ENCODE measurements at places on chromosomes 13 and 19.

DNA sequence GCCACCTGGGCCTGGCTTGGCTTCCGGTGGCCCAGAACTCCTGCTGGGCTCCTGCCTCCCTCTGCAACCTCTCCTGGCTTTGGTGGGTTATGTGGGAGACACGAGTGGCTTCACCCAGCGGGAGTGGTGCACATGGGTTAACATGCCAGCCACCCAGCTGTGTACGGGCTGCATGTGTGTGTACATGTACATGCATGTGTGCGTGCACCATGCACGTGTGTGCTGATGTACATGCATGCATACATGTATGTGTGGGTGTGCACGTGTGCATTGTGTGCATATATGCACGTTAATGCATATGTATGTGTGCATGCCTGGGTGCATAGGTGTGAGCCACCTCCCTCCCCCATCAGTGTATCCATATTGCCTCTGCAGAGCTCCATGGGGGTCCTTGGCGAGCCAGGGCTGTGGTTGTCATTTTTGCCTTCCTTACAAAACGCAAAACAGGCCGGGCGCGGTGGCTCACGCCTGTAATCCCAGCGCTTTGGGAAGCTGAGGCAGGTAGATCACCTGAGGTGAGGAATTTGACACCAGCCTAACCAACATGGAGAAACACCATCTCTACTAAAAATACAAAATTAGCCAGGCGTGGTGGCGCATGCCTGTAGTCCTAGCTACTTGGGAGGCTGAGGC lies 12.5 kb downstream of the GNA11 start:
- DNase-seq, result no peak

DNA sequence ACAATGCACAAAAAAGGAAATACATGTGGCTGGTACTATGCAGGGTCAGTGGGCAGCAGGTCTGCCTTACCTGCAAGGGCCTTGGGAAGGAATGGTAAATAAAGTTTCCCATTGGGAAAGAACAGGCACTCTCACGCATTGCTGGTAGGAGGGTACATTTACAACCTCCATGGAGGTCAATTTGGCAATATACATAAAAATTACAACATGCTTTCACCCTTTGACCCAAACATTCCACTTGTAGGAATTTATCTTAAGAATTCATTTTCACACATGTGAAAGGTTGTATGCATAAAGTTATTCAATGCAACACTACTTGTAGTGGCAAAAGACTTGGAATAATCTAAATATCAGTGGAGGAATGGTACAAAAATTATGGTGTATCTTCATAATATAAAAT lies 216.4 kb downstream of the DLEU7 start:
- DNase-seq, result no peak

DNA sequence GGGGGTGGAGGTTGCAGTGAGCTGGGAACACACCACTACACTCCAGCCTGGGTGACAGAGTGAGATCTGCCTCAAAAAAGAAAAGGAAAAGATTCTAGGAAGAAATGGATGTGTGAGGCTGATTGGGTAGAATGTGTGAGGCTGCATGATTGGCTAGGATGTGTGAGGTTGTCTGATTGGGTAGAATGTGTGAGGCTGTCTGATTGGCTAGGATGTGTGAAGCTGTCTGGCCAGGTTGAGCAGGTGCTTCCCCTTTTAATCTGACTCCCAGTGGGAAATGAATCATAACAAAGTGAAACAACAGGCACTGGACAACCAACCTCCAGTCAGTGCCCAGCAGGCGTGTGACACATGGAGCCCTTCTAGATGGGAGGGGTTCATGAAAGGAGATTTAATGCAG lies 14.7 kb downstream of the C13orf46 start:
- DNase-seq, result no peak

GRCh38 chr13:62246581-62246980 lies 830.9 kb upstream of the PCDH20 start:
- DNase-seq, result no peak

- DNase-seq, result no peak
Observed at GRCh38 chr19:2268861-2269243, 12.6 kb upstream of the JSRP1 start.

- no peak for DNase-seq
Observed at GRCh38 chr19:17590866-17591265, 35.4 kb downstream of the COLGALT1 start.

GRCh38 chr19:45553464-45553863 lies 31.1 kb downstream of the OPA3 start:
- no peak for DNase-seq

DNA sequence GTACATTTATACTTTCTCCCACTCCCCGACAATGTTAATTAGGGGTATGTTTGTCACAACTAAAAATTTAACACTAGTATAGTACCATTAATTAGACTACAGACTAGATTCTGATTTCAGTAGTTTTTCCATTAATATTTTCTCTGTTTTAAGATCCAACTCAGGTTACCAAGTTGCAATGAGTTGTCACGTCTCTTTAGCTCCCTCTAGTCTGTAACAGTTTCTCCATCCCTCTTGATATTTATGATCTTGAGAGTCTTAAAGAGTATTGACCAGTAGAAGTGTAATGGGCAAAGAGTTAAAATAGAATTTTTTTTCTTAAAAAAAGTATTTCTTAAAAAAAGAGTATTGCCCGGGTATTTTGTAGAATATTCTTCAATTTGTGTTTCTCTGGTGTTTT lies 598.1 kb downstream of the TBC1D4 start:
- DNase-seq, result no peak

- DNase-seq, result no peak
Observed at GRCh38 chr13:28537171-28537570, 42.2 kb upstream of the FLT1 start.

DNA sequence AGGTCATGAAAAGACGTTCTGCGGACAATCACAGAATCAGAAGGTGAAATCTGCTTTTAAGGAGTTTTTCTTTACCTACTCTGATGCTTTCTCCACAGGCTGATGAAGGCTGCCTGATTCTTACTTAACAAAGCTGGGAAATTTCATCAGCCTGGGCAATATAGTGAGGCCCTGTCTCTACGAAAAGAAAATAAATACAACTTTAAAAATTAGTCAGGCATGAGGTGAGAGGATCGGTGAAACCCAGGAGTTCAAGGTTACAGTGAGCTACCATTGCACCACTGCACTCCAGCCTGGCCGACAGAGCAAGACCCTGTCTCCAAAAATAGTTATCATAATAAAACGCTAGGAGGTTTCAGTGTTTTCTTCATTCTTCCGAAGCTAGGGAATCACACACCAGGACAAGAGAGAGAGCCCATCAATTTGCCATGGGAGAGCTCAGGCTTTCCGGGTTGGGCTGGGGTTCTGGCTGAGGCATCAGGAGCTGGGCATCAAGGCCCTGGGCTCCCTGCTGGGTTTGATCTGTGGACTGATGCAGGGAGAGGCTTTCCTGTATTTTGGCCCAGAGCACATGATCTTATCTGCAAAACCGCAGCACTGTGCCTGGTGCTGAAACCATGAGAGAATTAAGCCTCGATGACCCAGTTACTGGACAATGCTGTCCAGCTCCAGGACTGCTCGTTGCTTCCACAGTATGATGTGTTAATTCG lies 25.1 kb upstream of the CEBPG start:
- DNase-seq, result no peak

DNA sequence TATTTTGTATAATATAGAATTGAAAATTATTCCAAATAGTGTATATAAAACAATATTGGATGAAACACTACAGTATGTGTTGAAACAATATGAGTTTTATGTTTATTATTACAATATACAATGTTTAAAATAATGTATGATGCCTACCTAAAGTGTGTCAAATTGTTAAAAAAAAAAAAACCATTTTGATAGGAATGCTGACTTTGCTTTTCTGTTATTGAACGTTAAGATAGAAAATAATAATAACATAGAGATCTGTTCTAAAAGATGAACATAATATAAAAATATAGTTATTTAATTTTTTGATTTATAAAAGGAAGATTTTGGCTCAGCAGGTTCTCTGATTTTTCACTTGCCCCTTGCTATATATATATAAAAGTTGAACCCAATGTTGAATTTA lies 474.6 kb upstream of the ATXN8OS start:
- no peak for DNase-seq

- DNase-seq, result no peak
Observed at GRCh38 chr13:22320991-22321390, 650.1 kb downstream of the FGF9 start.

DNA sequence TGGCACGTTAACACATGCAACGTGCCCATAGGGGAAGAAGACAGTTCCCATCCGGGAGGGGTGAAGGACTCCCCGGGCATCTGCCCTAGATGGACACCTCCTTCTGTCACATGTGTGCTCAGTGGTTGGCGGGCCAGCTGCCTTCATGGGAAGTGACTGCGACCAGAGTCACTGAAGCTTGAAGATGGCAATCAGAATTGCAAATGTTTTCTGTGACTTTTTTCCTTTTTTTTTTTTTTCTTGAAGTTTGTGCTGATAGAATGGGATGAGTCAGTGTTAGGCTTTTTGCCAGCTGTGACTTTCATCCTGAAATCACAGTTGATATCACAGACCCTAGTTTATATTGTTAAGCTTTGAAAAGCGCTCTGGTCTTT lies 109.2 kb upstream of the MCF2L start:
- DNase-seq, result no peak

- no peak for DNase-seq
Observed at GRCh38 chr13:48739386-48739964, 85.7 kb downstream of the CYSLTR2 start.

GRCh38 chr13:41383386-41383785 lies 72.3 kb downstream of the NAA16 start:
- no peak for DNase-seq

DNA sequence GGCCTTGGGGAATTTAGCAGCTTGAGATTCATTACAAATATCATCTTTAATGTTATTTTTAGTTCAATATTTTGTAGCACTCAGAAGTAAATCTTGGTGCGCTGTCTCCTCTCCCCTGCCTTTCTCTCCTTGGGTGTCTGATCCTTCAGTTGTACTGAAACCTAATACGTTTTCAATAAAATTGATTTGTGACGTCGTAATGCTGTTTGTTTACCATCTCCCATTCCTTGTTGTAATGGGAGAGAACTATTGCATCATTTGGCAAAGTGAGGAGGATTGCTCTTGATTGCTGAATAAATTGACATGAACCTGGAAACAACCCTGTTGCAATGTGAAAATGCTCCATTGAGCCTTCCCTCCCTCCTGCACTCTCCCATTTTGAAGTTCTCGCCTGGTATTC lies 43.2 kb upstream of the TSHZ3 start:
- DNase-seq, result no peak

- DNase-seq, result no peak
Observed at GRCh38 chr19:55472463-55472862, 4.0 kb upstream of the ZNF628 start.

GRCh38 chr13:98930151-98930591 lies 47.7 kb downstream of the DOCK9 start:
- DNase-seq, result no peak

DNA sequence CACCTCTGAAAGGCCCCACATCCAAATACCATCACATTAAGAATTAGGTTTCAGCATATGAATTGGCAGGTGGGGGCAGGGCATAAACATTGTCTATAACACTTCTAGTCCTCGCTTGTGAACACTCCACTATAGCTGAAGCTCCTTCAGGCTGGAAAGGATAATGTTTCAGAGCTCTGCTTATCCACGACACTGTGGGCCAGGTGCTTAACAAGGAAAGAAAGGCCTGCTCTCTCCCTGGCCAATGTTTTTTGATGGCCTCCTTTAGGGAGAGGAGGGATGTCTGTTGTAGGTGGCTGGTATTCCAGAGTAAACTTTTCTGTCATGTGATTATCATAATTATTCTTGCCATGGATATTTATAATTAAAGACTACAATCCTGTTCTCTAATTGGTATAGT lies 86.4 kb downstream of the CCNA1 start:
- no peak for DNase-seq

DNA sequence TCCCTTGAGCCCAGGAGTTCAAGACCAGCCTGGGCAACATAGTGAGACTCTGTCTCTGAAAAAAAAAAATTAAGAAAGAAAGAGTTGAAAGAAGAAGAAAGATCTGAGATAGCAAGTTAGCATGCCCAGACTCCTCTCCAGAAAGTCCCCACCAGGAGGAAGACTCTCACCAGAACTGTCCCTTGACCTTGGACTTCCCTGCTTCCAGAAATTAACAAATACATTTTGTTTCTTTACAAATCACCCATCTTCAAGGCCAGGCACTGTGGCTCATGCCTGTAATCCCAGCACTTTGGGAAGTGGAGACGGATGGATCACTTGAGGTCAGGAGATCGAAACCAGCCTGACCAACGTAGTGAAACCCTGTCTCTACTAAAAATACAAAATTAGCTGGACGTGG lies 44.3 kb upstream of the KLF2 start:
- DNase-seq, result no peak

- DNase-seq, result no peak
Observed at GRCh38 chr19:4357095-4357797, 13.9 kb downstream of the MPND start.

GRCh38 chr19:4327252-4327876 lies 11.3 kb downstream of the STAP2 start:
- DNase-seq, result no peak

DNA sequence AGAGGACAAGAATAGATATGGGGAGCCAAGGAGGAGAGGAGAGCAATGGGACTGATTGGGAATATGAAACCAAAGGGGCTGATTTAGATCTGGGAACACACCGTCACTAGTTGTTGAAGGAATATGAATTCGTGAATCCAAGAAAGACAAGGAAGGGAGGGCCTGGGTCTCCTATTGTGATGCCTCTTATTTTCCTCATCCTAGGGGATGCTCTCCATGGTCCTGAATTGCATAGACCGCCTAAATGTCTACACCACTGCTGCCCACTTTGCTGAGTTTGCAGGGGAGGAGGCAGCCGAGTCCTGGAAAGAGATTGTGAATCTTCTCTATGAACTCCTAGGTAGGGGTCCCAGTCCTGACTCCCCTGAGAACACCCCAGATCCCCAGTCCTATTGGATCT lies 21.5 kb downstream of the RYR1 start:
- no peak for DNase-seq

DNA sequence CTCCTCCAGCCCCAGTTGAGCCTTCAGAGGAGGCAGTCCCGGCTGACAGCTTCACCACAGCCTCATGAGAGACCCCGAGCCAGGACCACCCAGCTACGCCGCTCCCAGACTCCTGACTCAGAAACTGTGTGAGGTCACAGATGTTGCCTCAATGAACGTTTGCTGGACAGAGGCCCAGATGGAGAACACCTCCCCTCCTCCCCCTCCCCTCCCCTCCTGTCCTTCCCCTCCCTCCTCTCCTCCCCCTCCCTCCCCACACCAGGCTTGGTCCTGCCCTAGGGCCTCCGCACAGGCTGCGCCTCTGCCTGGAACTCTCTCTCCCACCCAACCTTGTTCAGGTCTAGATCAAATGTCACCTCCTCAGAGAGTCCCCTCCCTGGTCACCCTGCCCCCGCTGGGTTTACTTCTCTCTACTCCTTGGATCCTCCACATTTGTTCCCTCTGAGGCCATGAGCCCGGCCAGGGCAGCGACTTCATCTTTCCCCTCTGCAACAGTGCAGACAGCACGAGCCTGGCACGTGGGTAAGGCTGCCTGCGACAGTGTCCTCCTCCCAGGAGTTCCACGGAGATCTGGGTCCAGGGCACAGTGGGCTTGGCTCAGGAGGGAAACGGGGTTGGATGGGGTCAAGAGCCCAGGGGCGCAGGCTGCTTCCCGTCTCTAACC lies 17.4 kb downstream of the PIP5K1C start:
- no peak for DNase-seq
